ENCODE measurements at places on chromosomes 1 and 21.

DNA sequence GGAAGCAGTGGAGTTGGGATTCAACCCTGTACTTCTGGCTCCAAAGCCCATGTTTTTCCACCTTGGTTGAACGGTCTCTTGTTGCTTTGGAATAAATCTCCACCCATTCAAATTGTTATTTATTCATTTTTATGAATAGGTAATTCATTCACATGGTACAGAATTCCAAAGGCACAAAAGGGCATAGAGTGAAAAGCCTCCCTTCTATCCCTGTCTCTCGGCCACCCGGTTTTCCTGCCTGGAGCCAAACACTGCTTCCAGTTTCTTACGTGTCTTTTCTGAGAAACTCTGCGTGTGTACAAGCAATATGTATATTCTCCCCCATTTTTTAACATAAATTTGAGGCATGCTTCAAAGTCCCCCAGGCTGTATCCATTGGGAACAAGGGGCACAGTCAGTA is 3.9 kb downstream of the EXTL1 start:
- no peak for DNase-seq

- no peak for DNase-seq
These were observed 520.5 kb downstream of the SMYD3 start for GRCh38 chr1:245986404-245987218.

DNA sequence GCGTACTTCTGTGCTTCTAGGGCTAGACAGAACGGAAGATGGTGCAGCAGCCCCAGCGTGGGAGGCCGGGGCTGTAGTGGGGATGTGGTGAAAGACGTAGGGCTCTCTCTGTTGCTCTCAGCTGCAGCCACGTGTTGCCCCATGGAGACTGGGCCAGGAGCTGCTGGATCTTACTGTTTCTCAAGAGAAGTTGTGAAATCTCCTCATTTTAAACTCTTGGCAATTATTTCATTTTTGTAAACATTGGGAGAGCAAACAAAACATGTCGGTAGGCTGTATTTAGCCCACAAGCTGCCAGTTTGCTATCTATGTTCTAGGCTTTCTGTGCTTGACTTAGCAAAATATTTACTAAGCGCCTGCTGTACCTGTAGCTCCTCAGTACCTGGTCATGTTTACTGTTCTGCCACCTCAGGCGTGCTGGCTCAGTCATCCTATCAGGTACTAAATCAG is 15.9 kb upstream of the ELOA start:
- no peak for DNase-seq

- no peak for DNase-seq
These were observed 30.9 kb downstream of the TYW3 start for GRCh38 chr1:74763807-74764206.

- no peak for DNase-seq
These were observed 2.9 kb downstream of the S100A12 start for GRCh38 chr1:153372571-153372970.

DNA sequence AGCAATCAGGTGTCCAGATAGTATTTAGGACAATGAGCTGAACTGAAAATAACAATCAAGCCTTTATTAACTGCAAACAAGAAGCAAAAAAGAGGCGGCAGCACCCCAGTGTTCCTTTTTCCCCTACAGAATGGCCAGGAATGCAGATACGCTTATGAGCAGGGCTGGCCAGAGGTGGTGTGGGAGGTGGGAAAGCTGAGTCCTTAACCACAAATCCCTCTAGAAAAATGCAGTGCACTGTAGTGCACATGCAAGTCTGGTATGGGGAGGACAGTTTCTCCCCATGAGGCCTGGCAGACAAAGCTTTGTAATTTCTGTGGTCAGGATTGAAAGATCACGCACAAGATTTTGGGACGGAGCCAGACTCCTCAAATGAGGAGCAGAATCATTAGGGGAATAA is 10.7 kb upstream of the IFNAR1 start:
- no peak for DNase-seq

GRCh38 chr1:184881941-184882913 is 92.1 kb downstream of the NIBAN1 start:
- DNase-seq = no peak

DNA sequence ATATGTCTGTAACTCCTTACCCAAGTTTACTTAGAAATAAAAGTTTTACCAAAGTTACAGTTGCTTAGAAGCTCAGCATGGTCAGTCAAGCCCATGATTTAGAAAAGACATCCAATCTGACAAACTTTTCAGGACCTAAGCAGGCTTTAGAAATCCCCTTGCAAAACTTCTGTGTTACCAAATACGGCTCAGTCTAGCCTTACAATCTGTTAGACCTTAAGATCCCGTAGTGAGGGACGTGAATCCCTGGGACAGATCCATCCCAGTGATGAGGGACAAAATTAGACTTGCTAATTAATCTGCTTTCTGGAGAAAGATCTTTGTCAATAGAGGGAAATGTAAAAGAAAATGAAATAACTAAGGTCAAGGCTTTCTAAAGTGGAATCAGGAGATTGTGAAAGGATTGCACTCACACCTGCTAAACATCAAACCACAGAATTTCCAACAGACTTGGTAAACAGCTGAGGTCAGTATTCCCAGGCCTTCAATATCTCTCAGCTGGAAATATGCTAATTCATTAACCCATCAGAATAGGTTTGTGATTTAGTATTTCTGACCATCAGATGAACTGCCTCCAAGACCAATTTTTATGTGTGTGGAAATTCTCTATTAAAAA is 375.3 kb downstream of the DUSP10 start:
- DNase-seq = no peak

DNA sequence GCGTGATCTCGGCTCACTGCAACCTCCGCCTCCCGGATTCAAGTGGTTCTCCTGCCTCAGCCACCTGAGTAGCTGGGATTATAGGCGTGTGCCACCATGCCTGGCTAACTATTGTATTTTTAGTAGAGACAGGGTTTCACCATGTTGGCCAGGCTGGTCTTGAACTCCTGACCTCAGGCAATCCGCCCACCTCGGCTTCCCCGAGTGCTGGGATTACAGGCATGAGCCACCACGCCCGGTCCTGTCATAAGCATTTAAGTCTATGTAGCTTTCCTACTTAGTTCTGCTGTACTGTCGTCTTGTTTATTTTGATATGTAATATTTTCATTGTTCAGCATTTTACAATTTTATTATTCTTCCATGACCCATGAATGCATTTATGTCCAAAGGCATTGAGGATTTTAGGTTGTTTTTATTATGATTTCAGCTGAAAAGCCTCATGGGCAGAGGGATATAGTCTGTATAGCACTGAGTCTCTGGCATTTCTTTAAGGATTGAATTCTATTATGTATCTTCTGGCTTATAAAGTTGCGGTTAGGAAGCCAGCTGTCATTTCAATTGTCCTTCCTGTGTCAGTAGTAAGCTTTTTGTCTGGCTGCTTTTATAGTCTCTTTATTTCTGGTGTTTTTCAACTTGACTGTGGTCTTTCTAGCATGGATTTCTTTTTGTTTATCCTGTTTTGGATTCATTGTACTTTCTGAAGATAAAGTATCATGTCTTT is 9.2 kb downstream of the AGPAT3 start:
- no peak for DNase-seq

- no peak for DNase-seq
These were observed 53.9 kb upstream of the PDE9A start for GRCh38 chr21:42599486-42599885.

- DNase-seq = no peak
These were observed 233.4 kb downstream of the TM2D1 start for GRCh38 chr1:61491497-61491896.

DNA sequence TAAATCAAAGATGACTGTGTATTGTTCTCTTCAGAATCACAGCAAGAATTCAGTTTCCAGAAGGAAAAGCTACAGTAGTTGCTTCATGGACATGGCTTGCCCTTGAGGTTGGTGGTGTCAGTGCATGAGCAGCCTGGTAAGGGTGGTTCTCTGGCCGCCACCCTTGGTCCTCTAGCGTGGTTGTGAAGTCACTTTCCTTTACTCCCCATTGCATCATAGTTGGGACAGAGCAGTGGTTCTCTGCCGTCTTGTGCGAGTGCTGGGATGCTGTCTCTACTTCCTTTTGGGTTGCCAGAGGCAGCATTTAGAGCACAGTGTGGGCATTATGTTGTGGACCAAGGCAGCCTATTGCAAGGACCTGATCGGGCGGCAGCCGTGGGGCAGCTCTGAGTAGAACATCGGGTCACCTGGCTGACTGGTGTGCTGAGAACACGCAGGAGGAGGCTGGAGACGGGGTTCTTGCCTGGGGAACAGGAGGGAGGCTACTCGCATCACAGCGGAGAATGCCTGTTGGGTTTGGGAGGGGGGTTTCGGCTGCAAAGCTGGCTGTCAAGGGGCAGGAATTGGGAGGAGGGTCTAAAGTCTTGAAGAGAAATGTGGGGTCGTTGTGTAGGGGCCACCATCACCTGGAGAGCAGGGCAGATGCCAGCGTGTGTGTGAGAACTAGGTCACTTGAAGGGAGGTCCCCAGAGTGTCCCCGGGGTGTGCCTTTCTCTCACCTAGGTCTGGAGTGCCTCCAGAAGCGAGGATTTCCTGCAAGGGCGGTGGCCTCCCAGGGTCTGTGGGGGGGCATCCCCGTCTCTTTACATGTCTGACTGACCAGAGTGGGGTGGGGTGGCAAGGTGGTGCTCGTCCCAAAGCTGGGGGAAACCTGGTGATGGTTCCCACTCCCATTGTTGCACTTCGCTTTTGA is 6.3 kb downstream of the ARF1 start:
- DNase-seq = no peak

DNA sequence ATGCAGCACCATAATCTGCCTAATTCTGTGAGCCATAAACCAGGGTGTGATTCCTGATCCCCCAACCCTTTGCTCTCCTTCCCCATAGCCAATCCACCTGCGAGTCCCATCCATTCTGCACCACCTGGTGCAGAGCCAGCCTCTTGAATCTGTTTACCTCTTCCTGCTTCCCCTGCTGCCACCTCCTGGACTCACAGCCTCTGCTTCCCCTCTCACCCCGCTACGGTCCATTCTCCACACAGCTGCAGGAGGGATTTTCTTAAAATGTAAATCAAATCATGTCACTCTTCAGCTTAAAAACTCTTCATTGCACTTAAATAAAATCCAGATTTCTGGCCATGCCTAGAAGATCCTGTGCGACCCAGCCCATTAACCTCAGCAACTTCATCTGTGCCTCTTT is 186.7 kb downstream of the FOXD2 start:
- DNase-seq = no peak

- DNase-seq = no peak
These were observed 68.5 kb downstream of the OBSCN start for GRCh38 chr1:228276174-228276831.

DNA sequence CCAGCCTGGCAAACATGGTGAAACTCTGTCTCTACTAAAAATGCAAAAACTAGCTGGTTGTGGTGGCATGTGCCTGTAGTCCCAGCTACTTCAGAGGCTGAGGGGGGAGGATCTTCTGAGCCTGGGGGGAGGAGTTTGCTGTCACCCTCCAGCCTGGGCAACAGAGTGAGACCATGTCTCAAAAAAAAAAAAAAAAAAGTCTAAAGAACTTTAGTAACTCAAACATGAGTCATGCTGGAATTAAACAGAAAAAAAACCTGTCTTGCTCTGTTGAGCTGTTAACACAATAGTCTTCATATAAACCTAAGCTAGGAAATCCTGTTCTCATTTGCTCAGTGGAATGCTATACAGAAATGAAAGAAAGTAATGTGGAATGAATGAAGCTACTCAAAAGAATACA is 16.7 kb upstream of the DISP1 start:
- no peak for DNase-seq

DNA sequence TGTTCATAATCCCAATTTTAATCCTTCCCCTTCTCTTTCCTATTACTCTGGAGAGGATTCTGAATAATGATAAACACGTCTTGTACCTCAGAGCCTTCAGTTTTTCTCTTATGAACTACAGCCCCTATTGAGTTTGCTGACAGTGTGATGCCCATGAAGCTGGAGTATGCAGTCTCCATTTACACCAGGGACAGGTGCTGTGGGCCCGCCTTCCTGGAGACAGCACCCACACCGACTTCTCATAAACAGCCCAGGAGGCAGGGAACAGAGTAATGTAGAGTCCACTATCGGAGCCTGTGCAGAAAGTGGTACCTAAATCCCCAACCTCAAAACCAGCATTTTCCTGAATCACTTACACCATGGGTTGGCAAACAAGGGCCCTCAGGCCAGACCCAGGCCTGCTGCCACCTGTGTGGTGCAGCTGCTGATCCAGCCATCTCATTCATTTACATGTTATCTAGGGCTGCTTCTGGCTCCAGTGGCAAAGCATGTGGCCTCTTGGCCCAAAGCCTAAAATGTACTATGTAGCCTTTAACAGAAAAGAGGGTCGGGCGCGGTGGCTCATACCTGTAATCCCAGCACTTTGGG is 95.1 kb upstream of the KRTAP19-8 start:
- no peak for DNase-seq

DNA sequence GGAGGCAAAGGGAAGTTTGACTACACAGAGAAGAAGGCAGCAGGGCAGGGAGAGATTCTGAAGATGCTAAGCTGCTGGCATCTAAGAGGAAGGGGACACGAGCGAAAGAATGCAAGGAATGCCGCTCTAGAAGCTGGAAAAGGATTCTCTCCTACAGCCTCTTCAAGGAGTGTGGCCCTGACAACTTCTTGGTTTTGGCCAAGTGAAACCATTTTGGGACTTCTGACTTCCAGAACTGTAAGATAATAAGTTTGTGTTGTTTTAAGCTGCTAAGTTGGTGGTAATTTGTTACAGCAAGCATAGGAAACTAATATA is 28.5 kb downstream of the MGST3 start:
- DNase-seq = no peak

- no peak for DNase-seq
These were observed 21.0 kb downstream of the EXO1 start for GRCh38 chr1:241869022-241869421.

DNA sequence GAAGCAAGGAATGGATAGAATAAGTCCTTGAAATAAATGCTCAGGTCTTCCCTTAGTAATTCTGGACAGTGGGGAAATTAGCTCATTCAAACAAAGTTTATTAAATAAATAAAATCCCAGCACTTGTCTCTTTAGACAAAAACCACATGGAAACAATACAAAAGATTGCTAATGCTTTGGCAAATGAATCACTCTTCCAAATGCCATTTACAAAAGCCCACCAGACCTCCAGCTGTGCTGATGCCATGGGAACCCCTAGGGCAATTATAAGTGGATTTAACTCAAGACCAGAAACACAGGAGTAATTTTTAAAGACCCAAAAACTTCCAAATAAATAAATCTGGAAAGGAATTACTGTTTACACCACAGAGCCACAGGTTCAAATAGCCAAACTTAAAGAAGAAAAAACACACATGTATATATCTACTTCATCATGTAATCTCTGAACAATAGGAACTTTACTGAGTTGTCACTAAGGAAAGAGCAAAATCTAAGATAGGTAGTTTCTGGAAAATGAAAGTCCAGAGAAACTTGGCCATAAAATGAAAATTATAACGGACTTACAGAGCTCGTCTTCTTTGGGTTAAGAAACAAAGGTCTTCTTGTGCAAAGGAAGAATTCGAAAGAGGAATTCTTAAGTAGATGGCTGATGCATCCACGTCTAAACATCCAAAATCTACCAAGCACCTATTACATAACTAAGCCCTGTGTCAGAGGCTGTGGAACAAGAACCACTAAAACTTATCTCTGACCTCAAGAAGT is 399.4 kb downstream of the SMYD3 start:
- DNase-seq = no peak

Data from T-helper 22 cell (primary cell).